ENCODE measurements at places on chromosomes 13 and 19. TPM values are rescaled to one million over a fixed set of nuclear protein-coding genes. Genes with fewer than 3 reads are reported as not detected.

Gene EHD2
- total RNA-seq, result 493 TPM

Gene GRK1
- total RNA-seq, result not detected

Gene KIR3DL2
- total RNA-seq, result not detected

Gene CKM
- total RNA-seq, result not detected

Gene FUT2
- not detected for total RNA-seq

Gene SLITRK5
- total RNA-seq, result 0.02 TPM

Gene RASGRP4
- total RNA-seq, result not detected

Gene ZNF626
- 18.5 TPM for total RNA-seq

Gene SHD
- not detected for total RNA-seq

Gene DAZAP1
- total RNA-seq, result 81.1 TPM

Gene ZNF177
- total RNA-seq, result 4.4 TPM

Gene ZSCAN4
- not detected for total RNA-seq

Gene NLRP5
- not detected for total RNA-seq

Gene CEACAM3
- total RNA-seq, result not detected

Gene PRR22
- total RNA-seq, result 1.3 TPM

Gene MKNK2
- total RNA-seq, result 127 TPM

Gene CBY2
- total RNA-seq, result not detected

Gene RFPL4A
- not detected for total RNA-seq

Gene ZNF701
- 10.9 TPM for total RNA-seq

Gene CCDC169
- total RNA-seq, result 2.2 TPM

Gene VSTM2B
- not detected for total RNA-seq

Gene SOHLH2
- total RNA-seq, result not detected

Gene WBP4
- 5.3 TPM for total RNA-seq

Gene GARIN5A
- 1.9 TPM for total RNA-seq

Gene ZNF254
- total RNA-seq, result 21.9 TPM

Gene EID2
- 15.1 TPM for total RNA-seq

Gene KCTD12
- total RNA-seq, result 33.8 TPM

Gene ZNF93
- total RNA-seq, result 6.1 TPM

Gene BABAM1
- total RNA-seq, result 91.2 TPM

Gene IZUMO2
- total RNA-seq, result not detected

Gene TMEM221
- 0.28 TPM for total RNA-seq

Gene MUC16
- total RNA-seq, result not detected

Gene PSG11
- not detected for total RNA-seq

Gene SMIM24
- total RNA-seq, result not detected

Gene CCL25
- total RNA-seq, result not detected

Gene ARHGEF18
- 29.9 TPM for total RNA-seq

Gene CALR3
- not detected for total RNA-seq

Gene LPAR6
- 3.9 TPM for total RNA-seq

Gene EMC10
- 144 TPM for total RNA-seq

Gene ZNF442
- 2.6 TPM for total RNA-seq

Gene ATP8B3
- 6.0 TPM for total RNA-seq

Gene DZIP1
- total RNA-seq, result 42.4 TPM

Gene S1PR2
- total RNA-seq, result 13.4 TPM

Gene RPL13A
- 1,771 TPM for total RNA-seq

Gene KCNRG
- 0.59 TPM for total RNA-seq

Gene AMER2
- not detected for total RNA-seq

Gene ZNF554
- total RNA-seq, result 4.5 TPM

All from chondrocyte (in vitro differentiated cells).